Cortex of kidney (tissue), 1 donor: ENCODE measurements at places on chromosomes 7 and 10.

- DNase-seq: no peak
These were observed 343.6 kb upstream of the MGMT start for GRCh38 chr10:129123428-129123827.

DNA sequence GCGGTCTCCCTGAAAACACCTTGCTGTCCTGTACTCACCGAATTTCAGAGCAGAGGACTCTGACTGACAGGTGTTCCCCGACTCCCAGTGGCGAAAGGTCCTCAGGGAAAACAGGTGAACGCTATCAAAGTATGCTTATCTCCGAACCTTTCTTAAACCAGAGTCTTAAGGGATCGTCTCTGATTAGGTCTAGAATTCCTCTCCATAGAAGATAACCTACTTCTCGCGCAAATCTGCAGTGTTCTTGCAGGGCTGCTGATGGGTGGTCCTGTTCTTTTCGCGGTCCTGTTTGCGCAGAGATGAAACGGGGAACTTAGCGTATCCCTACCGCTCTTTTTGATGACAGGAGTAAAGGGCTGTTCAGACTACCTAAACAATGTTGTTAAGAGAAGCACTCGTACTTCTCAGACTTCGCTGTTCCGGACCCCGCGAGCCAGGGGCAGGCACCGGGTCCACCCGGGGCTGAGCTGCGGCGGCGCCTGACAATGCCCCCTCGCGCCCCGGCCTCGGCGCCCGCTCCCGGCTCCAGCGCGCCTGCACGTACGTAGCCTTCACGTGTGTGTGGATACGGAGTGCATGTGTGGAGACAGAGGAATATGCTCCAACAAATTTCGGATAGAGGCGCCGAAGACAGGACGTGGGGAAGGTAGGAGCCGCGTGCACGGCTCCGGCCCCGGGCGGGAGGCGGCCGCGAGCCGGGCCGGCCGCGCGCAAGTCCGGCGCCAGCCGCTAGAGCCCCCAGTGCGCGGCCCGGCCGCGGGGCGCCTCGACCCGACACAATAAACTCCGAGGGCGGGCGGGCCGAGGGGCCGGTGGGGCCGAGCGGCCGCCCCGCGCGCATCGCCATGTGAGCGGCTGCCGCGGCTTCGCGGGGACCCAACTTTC is 766 bp upstream of the ZMYND11 start:
- no peak for DNase-seq

- no peak for DNase-seq
These were observed 84.4 kb upstream of the PAX2 start for GRCh38 chr10:100660945-100661344.

DNA sequence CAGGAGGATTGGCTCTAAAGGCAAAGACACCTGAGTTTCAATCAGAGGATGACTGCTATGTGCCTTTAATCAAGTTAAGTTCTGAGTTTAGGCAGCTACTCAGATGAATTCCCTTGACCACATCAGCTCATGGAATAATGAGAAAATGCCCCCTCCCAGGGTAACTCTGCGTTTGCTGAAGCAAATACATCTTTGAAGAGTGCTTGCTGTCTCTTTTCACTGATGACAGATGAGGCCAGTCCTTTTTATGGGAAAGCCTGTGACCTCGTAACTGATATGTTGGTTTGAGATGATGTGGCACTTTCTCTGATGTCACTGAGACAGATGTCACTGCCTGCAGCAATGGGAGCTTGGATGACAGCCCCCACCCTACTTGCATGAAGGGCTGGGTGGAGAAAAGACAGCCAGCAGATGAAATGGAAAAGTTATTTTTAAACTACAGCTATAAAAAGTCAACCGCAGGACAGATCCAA is 43.7 kb upstream of the DGKI start:
- DNase-seq: no peak

DNA sequence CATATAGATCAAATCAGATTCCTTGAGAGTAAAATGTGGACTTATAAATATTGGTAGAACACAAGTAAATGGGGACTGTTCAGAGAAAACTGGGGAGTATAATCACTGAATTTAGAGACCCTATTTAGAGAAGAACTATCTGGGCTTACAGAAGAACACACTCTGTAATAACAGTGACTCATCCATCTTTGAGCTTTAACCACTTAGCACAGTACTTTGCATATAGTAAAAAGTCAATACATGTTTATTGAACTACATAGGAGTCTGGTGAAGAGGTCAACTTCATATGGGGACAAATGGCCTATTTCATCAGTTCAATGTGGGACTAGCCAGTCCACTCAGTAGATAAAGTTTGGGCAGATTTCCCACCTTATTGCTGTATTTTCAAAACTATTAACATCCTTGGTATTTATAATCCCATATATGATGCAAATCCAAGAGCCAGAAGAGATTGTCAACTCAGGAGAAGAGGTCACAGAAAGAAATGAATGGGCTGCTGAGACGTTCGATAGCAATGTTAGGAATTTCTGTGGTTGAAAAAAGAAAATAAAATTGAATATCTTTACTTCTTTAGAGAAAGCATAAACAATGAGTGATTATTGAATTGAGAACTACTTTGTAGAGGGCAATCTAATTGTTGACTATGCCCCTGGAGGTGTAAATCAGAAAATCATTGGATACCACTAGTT is 119.3 kb upstream of the CACNA2D1 start:
- no peak for DNase-seq

DNA sequence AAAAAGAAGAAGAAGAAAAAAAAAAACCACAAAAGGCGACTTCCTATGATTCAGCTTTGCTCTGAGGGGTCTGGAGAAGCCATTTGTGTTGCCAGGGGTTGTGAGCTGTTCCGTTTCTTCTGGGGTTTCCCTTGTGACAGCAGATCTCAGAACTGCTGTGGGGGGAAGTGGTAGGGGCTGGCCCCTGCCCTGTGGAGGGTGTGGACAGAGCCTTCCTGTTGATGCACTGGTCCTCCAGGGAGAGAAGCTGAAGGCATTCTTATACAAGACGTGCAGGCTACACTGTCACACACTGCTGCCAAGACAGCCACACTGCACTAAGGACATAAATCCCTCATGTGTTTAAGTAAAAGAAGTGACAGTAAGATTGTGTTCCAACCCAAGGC is 17.3 kb upstream of the CSGALNACT2 start:
- DNase-seq: no peak

DNA sequence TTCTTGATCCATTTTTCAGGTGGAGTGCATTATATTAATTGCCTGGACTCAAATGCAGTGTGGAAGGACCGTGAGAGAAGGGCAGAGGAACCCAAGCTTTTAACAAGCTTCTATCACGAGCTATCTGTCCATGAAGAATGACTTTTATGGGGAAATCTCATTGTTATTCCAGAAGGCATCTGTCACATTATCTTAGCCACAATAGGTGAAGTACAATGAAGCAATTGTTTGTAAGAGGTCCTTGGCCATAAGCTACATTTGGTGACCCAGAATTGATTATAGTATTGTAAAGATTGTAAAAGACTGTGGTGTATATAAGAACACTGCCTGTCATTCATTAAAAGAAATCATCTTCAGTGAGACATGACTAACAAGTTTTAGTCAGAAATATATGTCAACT is 58.6 kb upstream of the RELN start:
- no peak for DNase-seq

DNA sequence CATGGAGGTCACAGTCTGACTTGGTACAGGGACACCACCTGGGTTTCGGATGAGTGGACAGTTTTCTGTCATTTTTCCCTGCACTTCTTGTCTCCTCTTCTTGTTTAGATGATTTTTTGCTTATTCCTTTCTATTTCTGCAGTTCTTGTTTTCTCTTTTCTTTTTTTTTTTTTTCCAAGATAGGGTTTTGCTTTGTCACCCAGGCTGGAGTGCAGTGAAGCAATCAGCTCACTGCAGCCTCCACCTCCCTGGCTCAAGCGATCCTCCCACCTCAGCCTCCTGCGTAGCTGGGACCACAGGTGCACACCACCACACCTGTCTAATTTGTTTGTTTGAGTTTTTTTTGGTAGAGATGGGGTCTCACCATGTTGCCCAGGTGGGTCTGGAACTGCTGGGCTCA is 49.7 kb upstream of the RASGEF1A start:
- no peak for DNase-seq

GRCh38 chr10:113097036-113097435 is 147.0 kb downstream of the TCF7L2 start:
- DNase-seq: no peak

DNA sequence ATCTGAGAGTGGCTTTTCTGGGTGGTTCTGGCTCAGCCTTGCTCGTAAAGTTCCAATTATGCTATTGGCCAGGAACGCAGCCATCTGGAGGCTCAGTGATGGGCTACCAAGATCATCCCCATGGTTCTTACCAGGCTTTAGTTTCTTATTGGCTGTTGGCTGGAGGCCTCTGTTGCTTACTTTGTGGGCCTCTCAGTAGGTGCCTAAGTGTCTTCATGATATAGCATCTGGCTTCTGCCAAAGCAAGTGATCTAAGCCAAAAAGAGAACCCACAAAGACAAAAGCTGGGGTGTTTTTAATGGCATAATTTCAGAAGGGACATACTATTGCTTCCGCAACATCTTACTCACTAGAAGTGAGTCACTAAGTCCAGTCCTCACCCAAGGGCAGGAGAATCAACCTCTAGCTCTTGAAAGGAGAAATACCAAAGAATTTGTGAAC is 132.0 kb upstream of the MDFIC start:
- DNase-seq: no peak

- DNase-seq: no peak
These were observed 56.8 kb downstream of the LRRC18 start for GRCh38 chr10:48882881-48883280.

GRCh38 chr7:145082366-145083161 is 246.7 kb upstream of the TPK1 start:
- no peak for DNase-seq

- no peak for DNase-seq
These were observed 59.4 kb upstream of the FRMD4A start for GRCh38 chr10:14389981-14390590.

GRCh38 chr10:73262105-73262730 is 9.8 kb upstream of the MRPS16 start:
- DNase-seq: no peak

DNA sequence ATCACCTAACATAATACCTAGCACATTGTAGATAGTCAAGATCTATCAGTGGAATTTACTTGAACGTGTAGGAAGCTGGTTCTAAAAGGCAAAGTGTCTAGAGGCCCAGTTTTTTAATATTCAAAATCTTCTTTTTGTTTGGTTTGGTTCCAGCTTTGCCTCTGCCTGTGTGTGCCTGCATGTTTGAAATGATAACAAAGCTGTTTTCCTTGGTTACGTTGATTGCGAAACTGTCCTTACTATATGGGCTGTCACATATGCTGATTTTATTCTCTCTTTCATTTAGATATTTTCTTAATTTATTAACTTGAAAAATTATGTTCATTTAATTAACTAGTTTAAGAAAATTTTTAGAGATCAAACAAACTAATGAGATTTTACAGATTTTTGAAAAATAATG is 237.3 kb downstream of the SEMA3A start:
- DNase-seq: no peak

DNA sequence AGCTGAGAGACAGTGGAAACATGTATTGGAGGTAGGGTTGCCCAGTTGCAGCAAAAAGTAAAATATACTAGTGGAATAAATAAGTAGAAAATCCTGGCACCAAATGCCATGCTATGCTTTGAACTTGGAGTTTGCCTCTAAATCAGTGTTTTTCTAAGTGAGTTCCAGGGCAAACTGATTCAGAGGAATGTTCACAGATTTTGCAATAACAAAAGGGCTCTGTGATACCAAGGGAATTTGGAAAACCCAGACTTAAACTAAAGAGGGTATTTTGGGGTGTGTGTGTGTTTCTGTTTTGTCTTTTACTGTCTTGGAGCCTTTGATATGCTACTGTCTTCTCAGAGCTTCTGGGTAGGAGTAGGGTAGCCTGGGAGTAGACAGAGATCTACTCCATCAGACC is 39.9 kb downstream of the SLC26A4 start:
- DNase-seq: no peak

GRCh38 chr7:146388928-146389327 is 272.3 kb downstream of the CNTNAP2 start:
- no peak for DNase-seq

- DNase-seq: no peak
These were observed 308.5 kb upstream of the MEOX2 start for GRCh38 chr7:15995027-15995426.

- DNase-seq: no peak
These were observed 276.3 kb downstream of the GALNT17 start for GRCh38 chr7:71408271-71408670.

- DNase-seq: no peak
These were observed 58.3 kb downstream of the MKX start for GRCh38 chr10:27687326-27687725.

- no peak for DNase-seq
These were observed 19.7 kb upstream of the PON2 start for GRCh38 chr7:95454438-95455045.

DNA sequence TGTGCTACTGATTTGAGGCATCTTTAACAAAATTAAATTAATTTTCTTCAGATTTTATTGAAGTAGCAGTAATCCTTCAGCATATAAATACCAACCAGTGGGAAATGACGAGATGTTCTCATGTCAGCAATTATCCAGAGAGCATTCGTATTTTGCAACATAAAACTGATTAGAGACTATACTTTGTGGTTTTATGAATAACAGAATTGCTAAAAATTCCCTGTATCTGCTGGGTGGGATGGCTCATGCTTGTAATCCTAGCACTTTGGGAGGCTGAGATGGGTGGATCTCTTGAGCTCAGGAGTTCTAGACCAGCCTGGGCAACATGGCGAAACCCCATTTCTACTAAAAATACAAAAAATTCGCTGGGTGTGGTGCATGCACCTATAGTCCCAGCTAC is 56.9 kb downstream of the ATAD1 start:
- no peak for DNase-seq

GRCh38 chr7:117084286-117084685 is 131.0 kb downstream of the ST7 start:
- no peak for DNase-seq

DNA sequence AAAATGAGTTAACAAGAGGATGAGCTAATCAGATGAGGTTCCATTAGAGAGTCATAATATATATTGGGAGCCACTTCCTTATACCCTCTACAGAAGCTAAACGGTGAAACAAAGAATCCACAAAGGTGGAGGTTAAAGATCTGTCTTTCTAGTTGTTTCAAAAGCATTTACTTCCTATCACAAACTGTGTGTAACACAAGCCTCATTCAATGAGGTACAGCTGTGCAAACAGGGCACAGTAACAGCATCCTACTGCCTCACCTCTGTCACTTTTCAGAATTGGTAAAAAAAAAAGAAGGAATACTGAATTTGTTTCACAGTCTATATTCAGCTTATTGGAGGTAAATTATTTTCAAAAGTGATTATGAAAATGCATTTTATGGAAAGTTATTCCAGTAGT is 128.7 kb downstream of the AGMO start:
- no peak for DNase-seq

GRCh38 chr7:75531359-75531821 is 39.3 kb downstream of the SPDYE5 start:
- no peak for DNase-seq

GRCh38 chr10:130737621-130738020 is 573.9 kb downstream of the TCERG1L start:
- DNase-seq: no peak

DNA sequence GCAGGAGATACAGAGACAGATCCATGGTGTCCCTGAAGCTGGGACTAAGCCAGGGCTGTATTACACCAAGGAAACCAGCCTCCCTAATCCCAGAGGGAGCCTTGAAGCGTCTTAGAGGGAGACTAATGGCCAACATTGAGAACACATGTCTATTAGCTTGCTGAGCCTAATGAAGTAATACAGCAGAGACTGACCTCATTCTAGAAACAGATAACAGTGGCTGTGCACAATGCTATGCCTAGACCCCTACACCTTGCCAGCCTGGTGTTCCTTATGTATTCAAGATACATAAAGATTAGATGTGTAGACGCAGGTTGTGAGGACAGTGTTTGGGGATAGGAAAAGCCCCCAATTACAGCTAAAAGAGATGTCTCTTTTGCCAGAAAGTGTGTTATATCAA is 19.1 kb downstream of the GRM8 start:
- DNase-seq: no peak
